Adrenal gland (tissue), 19 donors: ENCODE measurements at places on chromosomes 7 and 10.

- no peak for DNase-seq
Measured at GRCh38 chr7:134627109-134627774, 19.4 kb upstream of the BPGM start.

DNA sequence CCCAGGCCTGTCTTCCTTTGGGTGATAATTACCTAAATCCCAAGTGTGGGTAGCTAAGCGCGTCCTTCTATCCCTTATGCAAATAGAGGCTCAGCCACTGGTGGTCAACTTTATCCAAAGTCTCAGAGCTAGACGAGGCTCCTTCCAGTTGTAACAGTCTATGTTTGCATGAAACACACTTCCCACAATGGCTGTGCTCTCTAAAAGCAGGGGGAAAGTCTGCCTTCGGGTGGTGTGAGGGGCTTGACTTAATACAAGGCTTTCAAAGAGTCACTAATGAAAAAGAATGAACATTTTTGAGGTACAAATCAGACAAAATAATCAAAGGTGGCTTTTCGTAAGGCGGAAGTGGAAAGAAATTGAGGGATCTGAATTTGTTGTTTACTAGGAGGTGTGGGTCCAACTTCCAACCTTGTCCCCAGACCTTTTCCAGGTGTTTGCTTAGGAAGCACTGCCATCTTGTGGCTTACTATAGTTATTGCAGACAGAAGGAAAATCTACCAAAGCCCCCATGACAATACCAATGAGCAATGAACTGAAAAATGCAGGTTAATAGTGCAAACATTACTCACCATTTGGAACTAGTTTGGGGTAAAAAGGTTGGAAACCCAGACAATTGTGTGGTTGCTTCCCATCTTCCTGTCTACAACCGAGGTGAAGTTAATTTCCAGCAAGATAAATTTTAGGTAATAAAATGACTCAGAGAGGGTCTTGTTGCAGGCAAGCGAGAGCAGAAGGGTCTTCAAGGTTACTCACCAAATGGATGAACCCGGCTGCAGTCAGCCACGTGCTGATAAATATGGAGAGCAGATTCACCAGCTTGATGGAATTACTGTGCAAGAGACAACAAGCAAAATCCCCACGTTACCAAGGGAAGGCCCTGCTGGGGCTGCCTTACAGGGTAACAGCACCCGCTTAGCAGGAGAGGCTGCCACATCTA is 525.7 kb downstream of the KCNMA1 start:
- DNase-seq = no peak

DNA sequence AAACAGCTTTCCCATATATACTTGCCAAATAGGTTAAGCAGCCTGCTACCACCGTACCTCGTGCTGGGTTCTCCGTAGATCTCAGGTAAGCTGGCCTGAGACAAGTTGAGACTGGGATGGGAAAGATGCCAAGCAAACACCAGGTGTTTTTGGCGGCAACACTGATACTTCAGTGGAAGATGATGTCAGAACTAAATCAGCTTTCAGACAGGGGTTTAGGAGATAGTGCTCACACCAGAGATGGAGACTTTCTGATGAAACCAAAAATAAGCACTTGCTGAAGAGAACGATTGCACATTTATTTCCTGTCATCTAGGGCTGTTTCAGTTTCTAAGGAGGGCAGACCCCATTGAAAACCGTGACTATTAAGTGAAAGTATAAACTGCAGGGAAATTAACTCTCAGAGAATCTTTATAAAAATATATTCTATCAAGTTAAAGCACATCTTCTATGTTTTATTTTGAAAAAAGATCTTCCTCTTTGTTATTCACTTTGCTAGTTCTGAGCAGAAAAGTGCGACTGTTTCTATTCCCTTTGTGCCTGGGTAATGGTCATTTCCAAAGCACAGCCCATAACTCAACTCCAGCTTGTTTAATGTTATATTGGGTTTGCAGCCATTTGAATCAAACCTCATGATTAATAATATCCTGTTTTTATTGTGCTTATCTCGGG is 149.9 kb downstream of the CPED1 start:
- no peak for DNase-seq

DNA sequence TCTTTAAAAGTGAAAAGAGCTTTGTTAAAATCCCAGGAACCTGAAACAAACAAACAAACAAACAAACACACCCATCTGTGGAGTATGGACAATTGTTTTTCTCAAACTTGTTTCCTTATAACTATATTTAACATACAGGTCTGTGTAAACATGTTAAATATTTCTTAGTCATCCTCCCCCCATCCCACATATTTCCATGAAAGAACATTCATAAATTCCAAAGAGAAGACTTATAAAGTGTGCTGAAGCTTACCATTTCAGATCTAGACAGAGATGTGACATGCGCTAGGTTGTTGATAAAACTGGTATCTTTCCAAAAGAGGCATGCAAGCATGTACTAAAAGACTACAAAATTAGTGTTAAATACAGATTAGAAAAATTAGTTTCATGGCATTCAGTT is 6.5 kb downstream of the FKBP14 start:
- no peak for DNase-seq

GRCh38 chr7:122597277-122597676 is 101.6 kb downstream of the RNF133 start:
- no peak for DNase-seq

DNA sequence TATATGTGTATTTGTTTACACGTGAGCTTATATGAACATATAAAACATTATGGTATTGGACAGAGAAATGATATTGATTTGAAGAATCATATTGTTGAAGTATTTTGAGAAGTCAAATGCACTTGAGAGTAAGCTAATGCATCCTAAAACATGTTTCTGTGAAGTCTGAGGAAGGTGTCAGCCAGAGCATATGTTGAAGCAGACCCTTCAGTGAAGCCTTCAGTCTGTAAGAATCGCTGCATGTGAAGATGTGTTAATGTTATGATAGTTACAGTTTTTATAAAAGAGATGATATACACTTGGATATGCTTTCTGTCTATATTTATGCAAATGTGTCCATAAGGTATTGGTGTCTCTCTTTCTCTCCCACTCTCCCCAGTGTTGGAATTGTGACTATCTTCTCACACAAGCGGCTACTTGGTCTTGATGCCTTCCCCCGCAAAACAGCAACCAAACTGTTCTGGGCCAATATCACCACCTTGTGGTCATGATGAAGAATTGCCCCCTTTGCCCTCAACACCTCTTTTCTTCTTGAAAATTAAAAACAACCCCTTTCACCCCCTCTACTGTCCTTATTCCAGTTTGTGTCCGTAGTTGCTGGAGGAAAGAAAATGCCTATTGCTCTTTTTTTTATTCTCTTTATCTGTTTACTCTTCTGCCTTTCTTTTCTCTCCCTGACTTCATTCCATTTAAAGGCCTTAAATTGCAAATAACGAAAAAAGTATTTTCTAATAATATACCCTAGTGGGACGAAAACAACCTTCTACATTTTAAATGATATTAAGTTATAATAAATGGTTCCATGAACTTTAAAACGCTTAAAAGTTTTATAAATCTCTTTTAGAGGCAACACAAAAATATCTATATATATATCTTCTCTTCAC is 64.9 kb downstream of the IKZF1 start:
- no peak for DNase-seq

DNA sequence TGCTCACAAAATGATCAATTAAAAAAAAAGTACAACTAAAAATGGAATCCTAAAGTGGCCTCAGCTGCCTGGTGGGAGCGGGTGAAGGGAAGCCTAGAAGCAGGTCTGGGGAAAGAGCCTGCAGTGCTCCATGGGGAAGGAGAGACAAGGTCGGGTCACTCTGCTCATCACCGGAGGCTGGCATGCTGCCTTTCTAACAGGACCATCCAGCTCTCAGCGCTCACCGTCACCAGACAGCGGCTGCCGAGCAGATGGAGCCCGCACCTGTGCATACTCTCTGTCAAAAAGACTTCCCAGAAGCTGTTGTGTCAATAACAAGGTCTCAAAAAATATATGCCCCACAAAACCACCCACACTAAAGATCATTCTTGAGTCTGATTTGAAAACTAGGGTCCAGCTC is 112.8 kb downstream of the BAMBI start:
- no peak for DNase-seq

- no peak for DNase-seq
Measured at GRCh38 chr10:78821052-78821451, 247.7 kb upstream of the ZMIZ1 start.

GRCh38 chr10:30591249-30591670 is 38.3 kb downstream of the LYZL2 start:
- peak; percentile 36 for DNase-seq

- no peak for DNase-seq
Measured at GRCh38 chr7:143974459-143974858, 19.8 kb downstream of the OR2F1 start.

- no peak for DNase-seq
Measured at GRCh38 chr7:133551466-133551865, 298.6 kb downstream of the EXOC4 start.

GRCh38 chr10:95626500-95626899 is 30.0 kb downstream of the ALDH18A1 start:
- DNase-seq = no peak

DNA sequence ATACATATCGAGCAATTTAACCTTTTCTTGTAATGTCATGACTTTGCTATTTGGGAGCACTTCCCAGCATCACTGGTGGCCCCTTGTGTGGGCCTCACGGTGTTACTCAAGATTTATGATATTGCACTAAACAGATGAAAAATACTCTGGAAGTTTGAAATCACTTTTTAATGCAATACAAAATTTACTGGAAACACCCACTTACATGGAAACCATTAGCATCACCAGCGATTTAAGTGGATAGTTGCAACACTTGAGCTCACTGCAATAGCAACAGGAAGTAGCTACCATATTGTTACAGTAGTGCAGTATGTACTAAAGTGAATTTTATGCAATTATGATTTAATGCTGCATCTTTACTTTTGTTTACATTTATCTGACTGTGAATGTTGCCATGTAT is 184.4 kb downstream of the MDFIC start:
- no peak for DNase-seq

DNA sequence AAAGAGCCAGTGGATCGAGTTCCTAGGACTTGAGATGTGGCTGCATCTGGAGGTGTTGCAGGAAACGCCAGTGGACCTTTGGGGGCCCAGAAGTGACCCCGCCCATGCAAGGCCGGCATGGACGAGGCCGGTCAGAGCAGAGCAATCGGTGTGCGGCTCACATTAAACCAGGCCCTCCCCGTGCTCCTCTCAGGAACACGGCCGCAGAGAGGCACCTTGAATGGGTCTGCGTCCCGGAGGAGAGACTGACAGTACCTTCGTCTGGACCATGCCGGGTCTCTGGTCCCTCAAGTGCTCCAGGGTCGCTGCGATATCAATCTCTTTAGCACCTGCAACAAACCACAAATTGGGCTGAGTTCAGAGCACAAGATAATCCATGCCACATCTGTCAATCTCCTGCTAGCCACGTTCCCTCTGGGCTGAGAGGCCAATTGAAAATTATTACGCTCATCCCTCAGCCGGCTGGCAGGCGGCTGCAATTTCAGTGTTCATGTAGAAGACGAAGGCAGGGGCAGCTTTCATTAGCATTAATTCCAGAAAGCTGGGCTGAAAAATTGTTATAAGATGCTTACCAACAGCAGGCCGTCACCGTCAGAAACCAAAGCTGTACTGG is 212.0 kb downstream of the DNAJB6 start:
- no peak for DNase-seq

DNA sequence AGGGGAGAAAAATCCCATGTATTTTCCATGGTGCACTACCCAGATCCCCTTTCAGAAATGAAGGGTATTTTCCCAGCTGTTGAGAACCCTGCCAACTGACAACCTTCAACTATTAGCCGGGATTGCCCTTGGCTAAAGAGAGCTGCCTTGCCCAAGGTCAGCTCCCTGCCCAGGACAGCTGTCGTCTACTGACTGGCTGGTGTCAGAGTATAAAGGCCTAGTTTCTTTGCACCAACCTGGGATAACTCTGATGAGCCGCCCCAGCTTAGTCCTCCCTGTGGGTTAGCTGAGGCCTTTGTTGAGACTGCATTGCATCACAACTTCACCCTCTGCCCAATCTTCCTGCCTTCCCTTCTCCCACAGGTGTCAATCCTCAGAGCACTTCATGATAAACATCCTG is 147.2 kb upstream of the RHEB start:
- no peak for DNase-seq

GRCh38 chr7:114405427-114405826 is 9.2 kb upstream of the FOXP2 start:
- DNase-seq = no peak

GRCh38 chr10:79244841-79245504 is 102.3 kb upstream of the PPIF start:
- no peak for DNase-seq

DNA sequence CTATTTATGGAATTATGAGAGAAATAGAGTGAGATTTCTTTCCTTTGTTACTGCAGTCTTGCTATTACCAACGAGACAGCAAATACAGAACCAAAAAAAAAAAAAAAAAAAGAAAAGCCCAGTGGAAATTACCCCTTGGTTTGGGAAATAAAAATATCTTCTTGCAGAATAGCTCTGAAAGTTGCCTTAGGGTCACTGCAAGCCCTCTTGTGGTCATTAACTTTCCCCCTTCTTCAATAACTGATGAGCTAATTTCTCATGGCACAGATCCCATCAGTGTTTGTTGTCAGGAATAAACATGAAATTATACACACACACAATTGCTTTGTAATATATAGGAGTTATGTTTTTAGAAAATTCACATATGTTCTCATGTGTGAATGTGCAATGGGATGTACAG is 111.0 kb upstream of the FEZF1 start:
- no peak for DNase-seq

- peak; percentile 2 for DNase-seq
Measured at GRCh38 chr7:7321681-7322080, 139.3 kb downstream of the C1GALT1 start.

GRCh38 chr7:49822856-49823255 is 49.4 kb downstream of the VWC2 start:
- DNase-seq = no peak
